Activated naive CD8-positive, alpha-beta T cell treated with anti-CD3 and anti-CD28 coated beads for 36 hours (primary cell): ENCODE measurements at places on chromosomes 1 and 21. TPM values are rescaled to one million over a fixed set of nuclear protein-coding genes. Genes with fewer than 3 reads are reported as not detected.

DNA sequence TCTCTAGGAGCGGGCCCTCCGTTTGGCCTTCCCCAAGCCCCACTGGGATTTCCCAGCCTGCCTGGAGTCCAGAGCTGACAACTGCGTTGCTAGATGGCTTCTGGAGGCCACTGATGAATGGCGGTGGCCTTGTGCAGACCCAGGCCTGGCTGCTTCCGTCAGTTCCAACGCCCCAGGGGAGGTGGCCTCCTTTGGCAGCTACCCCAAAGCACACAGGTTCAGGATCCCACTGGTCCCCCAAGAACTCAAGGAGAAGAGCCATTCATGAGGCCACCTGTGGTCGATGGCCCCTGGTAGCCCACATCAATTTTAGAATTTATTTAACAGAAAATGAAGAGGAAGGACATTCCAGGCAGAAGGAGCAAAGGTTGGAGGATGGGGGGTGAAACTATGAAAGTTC, 85.2 kb downstream of the LACTBL1 start:
- no peak overlapping the region for H3K27ac ChIP-seq
- no peaks in the 10 kb centered on the region for H3K36me3 ChIP-seq
- no peak for DNase-seq
- peaks cover 4% of the 10 kb centered on the region for H3K4me1 ChIP-seq

GRCh38 chr21:31211836-31212235, 132.2 kb downstream of the TIAM1 start:
- H3K4me1 ChIP-seq: no peaks in the 10 kb centered on the region
- H3K27me3 ChIP-seq: no peaks in the 10 kb centered on the region
- no peak overlapping the region for H3K27ac ChIP-seq
- no peak overlapping the region for H3K4me3 ChIP-seq

CYP4Z1 gene
- total RNA-seq: not detected

KIAA0040 gene
- 26.4 TPM for total RNA-seq

IL6R gene
- 2.3 TPM for total RNA-seq

NBPF6 gene
- total RNA-seq: not detected

C1QTNF12 gene
- total RNA-seq: 3.8 TPM

DNA sequence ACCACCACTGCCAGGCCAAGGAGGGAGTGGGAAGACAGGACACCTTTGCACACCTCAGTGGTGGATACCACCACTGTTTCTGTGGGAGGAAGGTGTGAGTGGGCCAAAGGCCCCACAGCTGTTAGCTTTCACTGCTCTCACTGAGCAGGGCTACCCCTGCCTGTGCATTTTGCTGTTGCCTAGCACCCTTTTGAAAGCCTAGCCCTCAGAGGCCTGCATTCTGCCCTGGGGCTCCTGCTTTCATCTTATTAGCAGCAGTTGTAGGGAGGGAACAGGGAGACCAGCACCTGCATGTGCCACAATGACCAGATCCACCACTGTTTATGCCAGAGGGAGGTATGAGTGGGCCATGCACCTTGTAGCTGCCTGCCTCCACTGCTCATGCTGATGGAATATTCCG, 110.9 kb upstream of the C21orf91 start:
- H3K4me1 ChIP-seq: no peaks in the 10 kb centered on the region
- DNase-seq: no peak
- no peak overlapping the region for H3K4me3 ChIP-seq
- H3K36me3 ChIP-seq: no peaks in the 10 kb centered on the region
- no peaks in the 10 kb centered on the region for H3K27me3 ChIP-seq

- H3K4me3 ChIP-seq: no peak overlapping the region
- no peaks in the 10 kb centered on the region for H3K4me1 ChIP-seq
- no peaks in the 10 kb centered on the region for H3K36me3 ChIP-seq
- DNase-seq: no peak
Observed at GRCh38 chr1:210125143-210125542, 107.5 kb upstream of the SERTAD4 start.

PROX1 gene
- not detected for total RNA-seq
